ENCODE measurements at places on chromosomes 3 and 15.
A peak's percentile ranks its signal among the peaks of the same experiment; 100 is the strongest.

DNA sequence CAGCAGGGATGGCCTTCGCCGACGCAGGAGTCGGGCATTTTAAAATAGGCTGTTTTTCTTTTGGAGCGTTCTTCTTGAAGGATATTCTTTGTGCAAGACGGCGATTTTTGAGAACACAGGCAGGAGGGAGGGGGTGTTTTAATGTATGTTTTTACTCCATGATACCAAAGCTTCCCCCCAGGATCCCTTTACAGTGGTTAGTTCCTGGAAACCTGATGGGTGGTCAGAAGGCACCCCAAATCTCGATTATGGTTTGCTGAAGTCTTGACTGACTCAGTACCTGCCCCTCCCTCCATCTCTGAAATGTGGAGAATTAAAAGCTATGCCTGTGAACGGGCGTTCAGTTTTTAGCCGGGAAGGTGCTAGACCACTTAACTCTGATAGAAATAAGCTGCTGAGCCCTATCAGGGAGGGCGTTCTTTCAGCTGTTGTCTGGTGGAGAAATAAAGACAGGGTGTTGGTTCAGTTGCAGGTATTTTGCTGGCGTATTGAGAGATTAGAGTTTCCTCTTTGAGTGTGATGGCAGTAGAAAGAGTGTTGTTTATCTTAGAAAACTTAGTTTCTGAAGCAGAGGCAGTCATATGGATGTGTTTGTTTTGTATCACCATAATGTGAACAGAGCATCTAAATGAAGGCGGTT, 3.4 kb downstream of the IGF1R start:
- DNase-seq = no peak

- peak; percentile 20 for DNase-seq
Measured at GRCh38 chr15:90001062-90001682, at the start of gene ZNF710. Gene ZNF710, plus strand, starts transcription at chr15:90001324. Its CDS starts 65,814 bp downstream, at chr15:90067138.

DNA sequence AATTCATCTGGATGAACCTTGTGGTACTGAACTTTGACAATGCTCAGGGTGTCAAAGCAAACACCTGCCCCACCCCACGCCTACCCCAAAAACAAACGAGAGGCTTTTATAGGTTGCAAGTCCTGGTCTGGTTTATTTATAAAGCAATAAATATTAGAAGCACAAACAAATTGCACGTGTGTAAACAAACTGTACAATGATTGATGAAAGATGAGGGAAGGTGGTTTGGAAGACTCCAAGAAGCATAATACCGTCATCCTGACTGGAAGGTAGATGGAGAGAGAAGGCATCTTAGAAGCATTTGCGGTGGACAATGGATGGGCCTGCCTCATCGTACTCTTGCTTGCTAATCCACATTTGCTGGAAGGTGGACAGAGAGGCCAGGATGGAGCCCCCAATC, 5.2 kb downstream of the ACTC1 start:
- no peak for DNase-seq

DNA sequence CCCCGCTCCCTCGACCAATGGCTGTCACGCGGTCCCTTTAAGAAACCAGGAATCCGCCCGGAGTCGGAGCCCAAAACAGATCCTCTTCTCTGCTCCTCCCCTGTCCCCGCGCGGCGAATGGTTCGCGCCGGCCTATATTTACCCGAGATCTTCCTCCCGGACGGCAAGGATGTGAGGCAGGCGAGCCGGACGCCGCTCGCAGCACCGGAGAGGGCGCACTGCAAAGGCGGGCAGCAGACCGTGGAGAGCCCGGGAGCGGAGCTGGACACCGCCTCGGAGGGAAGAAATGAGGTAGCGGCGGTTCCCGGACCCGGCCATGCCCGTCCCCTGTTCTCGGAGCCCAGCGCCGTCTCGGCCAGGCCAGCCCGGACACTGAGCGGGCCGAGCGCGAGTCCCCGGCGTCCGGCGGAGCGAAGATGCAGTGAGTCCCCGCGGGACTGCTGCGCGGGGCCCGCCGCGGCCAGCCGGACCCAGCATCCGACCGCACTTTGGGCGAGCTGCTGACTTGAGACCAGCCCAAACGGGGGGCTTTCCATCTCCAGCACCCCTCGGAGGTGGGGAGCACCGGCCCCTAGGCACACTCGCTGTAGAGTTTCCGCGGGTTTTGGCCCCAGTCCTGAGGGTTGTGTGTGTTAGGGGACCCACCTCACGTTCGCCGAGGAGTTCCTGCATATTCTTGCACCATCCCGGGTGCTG, at the start of gene FAM43A:
Gene FAM43A, plus strand, starts transcription at position 166 of the 696 bp plus-strand sequence. CDS start 944 bp downstream, outside the sequence.
- peak; percentile 77 for DNase-seq

All from stimulated activated CD4-positive, alpha-beta T cell treated with anti-CD3 and anti-CD28 coated beads, Interleukin-4, amount 100 ng/mL, for 4 hours (primary cell).